ENCODE measurements at places on chromosomes 3 and 15.

- no peak overlapping the region for H3K27ac ChIP-seq
- DNase-seq: no peak
- peaks cover 29% of the 10 kb centered on the region for H3K4me1 ChIP-seq
- no peak overlapping the region for H3K4me3 ChIP-seq
Measured at GRCh38 chr3:133988631-133989161, 41.0 kb downstream of the SLCO2A1 start.

GRCh38 chr3:45137656-45138181 lies 8.5 kb downstream of the CDCP1 start:
- DNase-seq: no peak
- no peak overlapping the region for H3K27ac ChIP-seq
- no peaks in the 10 kb centered on the region for H3K4me1 ChIP-seq
- H3K27me3 ChIP-seq: no peaks in the 10 kb centered on the region

GRCh38 chr15:74221399-74222239 lies 14.5 kb upstream of the CCDC33 start:
- no peak for DNase-seq
- H3K36me3 ChIP-seq: no peaks in the 10 kb centered on the region
- H3K4me1 ChIP-seq: no peaks in the 10 kb centered on the region
- peaks cover 14% of the 10 kb centered on the region for H3K27me3 ChIP-seq

GRCh38 chr3:46871222-46871621 lies 6.3 kb upstream of the PTH1R start:
- H3K36me3 ChIP-seq: no peaks in the 10 kb centered on the region
- no peak overlapping the region for H3K27ac ChIP-seq

GRCh38 chr3:180617049-180617448 lies 15.1 kb downstream of the TTC14 start:
- no peak for DNase-seq
- H3K4me3 ChIP-seq: no peak overlapping the region
- H3K36me3 ChIP-seq: no peaks in the 10 kb centered on the region
- no peaks in the 10 kb centered on the region for H3K4me1 ChIP-seq
- H3K27ac ChIP-seq: no peak overlapping the region

DNA sequence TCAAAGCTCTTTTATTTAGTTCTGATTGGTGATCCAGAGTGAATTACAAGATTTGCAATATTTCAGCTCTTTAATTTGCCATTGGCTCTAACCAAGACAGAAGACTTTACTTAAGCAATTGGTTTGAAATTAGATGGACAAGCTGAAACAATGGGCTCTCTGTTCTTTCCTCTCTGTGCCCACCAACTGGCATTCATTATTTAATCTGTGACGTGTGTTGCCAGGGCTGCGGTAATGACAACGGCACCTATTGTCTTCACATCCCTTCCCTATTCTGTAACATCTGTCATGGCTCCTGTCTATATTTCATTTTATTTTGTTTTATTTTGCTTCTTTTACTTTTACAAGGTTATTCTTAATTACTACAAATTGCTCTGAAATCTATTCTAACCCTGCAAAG lies 33.9 kb downstream of the PLD1 start:
- DNase-seq: no peak
- H3K27me3 ChIP-seq: no peaks in the 10 kb centered on the region
- no peak overlapping the region for H3K4me3 ChIP-seq
- H3K36me3 ChIP-seq: no peaks in the 10 kb centered on the region

DNA sequence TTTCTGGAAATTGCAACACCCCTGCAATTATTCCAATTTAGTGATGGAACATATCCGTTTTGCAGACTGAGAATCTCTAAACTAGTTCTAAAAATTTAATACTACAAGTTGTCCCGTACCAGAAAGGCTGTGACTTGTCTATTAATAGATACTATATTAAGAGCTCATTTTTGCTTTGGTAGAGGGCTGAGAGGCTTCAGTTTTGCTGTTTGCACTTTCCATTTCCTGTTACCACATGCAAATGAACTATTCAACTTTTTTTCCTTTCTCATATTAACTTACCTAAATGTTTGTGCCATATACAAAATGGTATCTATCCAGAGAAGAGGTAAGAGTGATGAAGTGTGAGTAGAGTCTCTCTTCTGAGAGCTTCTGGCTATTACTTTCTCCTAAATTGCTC lies 101.5 kb upstream of the CRBN start:
- no peak for DNase-seq
- H3K4me1 ChIP-seq: no peaks in the 10 kb centered on the region
- no peak overlapping the region for H3K4me3 ChIP-seq
- no peak overlapping the region for H3K27ac ChIP-seq
- no peaks in the 10 kb centered on the region for H3K36me3 ChIP-seq

- no peaks in the 10 kb centered on the region for H3K4me1 ChIP-seq
- H3K36me3 ChIP-seq: no peaks in the 10 kb centered on the region
- H3K27ac ChIP-seq: no peak overlapping the region
Measured at GRCh38 chr3:32885283-32885901, 66.1 kb upstream of the CCR4 start.
